ENCODE measurements at places on chromosomes 16 and 17.
A peak's percentile ranks its signal among the peaks of the same experiment; 100 is the strongest.

- DNase-seq, result no peak
Measured at GRCh38 chr16:15847611-15848175, 9.1 kb downstream of the MYH11 start.

GRCh38 chr17:49910094-49910857 lies 58.7 kb upstream of the DLX4 start:
- no peak for DNase-seq

DNA sequence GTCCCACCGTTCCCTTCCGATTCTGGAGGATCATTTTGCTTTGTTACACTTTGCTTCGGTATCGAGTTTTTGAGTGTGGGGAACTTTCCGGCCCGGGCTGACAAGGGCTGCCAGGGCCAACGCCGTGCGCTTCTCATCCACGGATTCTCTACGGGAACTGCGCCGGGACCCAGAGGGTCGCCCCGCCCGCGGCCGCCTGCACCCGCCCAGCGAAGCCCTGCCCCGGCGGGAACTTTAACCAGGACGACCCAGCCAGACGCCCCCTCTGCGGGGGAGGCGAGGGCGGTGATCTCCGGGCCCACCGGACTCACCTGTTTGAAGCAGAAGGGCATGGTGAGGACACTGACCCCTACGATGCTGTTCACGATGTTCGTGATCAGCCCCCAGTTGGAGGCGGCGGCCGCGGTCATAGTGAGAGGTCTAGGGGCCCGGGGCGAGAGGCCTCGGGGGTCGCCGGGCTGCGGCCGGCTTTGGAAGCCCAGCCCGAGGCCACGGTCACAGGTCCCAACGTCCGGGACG lies 536 bp downstream of the SLC38A10 start:
- DNase-seq, result no peak

- no peak for DNase-seq
Measured at GRCh38 chr17:12900474-12900873, 111.2 kb downstream of the ARHGAP44 start.

DNA sequence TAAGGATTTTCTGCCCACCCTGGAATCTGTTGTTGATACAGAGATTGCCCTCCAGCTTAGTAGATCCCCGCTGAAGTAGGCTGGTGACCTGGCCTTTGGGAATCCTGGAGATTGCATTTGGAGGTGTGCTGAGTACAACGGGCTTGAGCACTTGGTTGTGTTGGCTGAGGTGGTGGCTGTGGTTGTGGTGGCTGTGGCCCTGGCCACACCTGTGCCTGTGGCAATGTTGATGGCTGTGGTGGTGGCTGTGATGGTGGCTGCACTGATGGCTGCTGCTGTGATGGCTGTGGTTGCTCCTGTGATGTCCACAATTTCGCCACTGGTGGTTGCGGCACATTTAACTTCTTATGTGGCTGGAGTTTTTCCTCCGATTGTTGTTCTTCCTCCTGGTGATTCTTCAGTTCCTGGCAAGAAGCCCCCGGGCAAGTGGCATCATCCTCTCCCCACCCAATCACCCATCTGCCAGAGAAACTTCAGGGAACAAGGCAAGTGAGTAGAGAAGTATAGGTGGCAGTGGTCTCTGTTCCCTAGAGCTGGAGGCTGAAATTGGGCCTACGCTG lies 4.2 kb downstream of the CCDC200 start:
- no peak for DNase-seq

DNA sequence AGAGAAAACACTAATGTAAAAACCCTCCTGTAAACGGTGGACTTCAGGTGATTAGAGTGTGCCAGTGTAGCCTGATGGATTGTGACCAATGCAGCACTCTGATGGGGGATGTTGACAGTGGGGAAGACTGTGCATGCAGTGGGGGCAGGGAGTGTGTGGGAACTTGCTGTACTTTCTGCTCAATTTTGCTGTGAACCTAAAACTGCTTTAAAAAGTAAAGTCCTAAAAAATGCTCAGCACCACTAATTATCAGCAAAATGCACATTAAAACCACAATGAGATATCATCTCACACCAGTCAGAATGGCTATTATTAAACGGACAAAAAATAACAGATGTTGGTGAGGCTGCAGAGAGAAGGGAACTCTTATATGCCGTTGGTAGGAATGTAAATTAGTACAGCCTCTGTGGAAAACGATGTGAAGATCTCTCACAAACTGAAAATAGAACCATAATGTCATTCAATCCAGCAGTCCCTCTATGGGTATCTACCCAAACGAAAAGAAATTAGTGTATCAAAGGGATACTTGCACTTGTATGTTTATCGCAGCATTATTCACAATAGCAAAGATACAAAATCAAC lies 9.7 kb upstream of the ULK2 start:
- no peak for DNase-seq

DNA sequence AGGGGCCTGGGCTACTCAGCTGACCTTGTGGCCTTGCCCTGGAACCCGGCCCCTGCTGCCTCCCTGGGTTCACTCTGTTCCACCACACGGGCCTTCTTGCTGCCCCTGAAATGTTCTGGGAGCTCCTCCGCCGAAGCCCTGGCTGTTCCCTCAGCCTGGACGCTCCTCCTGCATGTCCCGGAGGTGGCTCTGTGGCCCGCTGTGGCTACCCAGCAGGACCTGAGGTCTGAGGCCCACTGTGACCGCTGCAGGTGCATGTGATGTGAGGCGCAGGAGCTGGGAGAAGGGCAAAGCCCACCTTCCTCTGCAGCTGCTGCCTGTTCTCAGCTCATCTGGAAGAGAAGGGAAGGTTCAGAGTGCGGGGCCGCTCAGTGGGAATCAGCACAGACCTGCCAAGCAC lies 38.9 kb upstream of the ACSF3 start:
- DNase-seq, result no peak

DNA sequence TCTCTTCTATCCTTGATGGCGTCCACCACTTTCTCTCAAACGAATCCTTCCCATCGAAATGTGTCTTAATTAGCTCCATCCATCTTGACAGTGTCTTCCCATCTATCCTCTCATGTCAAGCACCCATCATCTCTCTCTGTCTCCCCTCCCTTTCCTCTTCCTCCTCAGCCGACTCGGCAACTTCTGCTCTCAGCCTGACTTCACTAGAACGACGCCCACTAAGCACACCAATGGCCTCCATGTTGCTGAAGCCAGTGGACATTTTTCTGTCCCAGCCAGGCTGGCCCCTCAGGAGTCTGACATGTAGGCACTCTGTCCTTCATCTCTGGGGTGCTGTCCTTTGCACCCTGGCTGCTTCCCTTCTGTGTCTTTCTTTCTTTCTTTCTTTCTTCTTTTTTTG lies 2.5 kb upstream of the SPATA20 start:
- no peak for DNase-seq

- no peak for DNase-seq
Measured at GRCh38 chr16:27645396-27645795, 95.5 kb downstream of the KATNIP start.

DNA sequence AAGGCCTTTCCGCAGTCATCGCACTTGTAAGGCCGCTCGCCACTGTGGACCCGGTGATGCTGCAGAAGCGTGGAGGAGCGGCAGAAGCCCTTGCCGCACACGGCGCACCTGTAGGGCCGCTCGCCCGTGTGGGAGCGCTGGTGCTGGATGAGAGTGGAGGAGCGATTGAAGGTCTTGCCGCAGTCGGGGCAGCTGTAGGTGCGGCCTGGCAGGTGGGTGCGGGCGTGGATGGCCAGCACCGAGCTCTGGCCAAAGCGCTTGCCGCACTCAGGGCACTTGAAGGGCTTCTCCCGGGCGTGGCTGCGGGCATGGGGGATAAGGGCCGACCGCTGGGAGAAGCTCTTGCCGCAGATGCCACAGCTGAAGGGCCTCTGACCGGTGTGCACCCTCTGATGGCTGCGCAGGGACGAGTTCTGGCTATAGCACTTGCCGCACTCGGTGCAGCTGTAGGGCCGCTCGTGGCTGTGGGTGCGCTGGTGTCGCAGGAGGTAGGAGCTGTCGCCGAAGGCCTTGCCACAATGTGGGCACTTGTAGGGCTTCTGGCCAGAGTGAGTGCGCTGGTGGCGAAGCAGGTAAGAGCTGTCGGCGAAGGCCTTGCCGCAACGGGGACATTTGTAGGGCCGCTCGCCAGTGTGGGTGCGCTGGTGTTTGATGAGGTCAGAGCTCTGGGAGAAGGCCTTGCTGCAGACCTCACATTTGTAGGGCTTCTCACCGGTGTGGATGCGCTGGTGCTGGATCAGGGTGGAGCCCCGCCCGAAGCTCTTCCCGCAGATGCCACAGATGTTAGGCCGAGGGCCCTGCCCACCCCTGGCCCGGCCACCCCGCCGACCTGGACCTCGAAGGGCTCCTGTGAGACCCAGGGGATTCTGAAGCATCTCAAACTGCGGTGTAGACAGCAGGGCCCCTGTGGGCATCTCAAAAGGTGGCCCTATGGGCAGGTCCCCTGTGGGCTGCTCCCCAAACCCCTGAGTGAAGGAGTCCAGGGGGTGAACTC lies 1.5 kb downstream of the ZNF768 start:
- DNase-seq, result no peak

GRCh38 chr17:50425682-50426471 lies at the start of gene ACSF2:
ACSF2 (plus strand) TSS chr17:50426218; CDS start chr17:50426262, 44 bp downstream.
- DNase-seq, result peak; percentile 25

DNA sequence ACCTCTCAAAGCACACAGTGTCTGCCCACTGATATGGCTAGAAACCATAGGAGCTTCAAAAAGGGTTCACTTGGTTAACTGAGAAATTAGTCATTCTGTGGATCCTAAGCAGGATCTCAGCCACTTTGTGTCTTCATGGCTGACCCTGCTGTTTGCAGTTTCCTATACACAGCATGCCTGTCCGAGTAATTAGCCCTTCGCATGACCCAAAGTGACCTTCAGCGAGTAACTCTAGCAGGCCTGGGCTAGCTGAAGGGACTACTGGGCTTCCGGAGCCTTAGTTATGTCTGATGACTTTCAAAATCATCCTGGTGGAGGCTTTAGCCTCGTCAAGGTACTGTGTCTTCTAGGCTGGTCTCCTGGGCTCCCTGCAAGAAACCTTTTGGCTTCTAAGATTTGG lies 28.9 kb upstream of the FBXW10B start:
- DNase-seq, result no peak

GRCh38 chr16:68076560-68076959 lies 8.6 kb upstream of the NFATC3 start:
- no peak for DNase-seq

DNA sequence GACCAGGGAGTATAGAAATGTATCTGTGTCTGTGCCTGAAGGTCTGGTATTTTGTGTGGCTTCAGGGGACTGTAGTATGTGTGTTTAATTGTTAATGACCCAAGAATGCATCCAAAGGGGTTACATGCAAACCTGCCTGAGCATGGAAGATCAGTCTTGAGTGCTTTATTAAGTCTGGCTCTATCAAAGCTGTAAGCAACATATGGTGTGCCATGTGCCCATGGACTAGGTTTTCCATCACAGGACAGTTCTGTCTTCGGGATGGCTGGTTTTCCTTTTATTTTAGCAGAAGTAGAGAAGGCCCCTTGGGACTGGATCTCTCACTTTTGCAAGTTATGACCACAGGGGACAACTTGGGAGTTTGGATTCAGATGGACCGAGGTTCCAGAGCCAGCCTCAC lies 18.2 kb downstream of the RBFOX1 start:
- no peak for DNase-seq

DNA sequence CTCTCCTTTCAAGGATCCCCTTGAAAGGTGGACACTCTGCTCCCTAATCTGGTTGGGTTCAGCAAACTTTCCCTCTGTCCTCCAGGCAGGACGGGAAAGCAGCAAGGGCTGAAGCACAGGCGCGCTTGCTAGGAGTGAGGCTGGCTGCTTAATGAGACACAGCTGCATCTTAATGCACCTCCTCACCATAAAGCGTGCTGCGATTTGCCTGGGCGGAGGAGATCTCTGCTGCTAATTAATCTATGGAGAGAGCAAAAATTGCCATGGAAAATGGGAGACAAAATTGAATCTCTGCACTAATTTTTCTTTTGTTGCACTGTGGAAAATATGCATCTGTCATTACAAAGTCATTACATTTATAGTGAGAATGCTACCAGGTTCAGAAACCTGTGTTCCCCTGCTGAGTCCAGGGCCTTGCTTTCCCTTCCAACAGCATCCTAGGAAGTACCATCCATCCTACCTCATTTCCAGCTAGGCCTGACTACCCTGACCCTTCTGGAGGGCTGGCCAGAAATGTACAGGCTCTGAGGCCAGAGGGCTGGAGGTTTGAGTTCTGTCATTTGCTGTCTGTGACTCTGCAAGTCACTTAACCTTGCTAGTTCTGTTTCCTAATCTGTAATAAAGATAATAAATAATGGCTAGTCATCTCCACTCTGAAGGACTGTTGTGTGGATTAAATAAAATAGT lies 43.5 kb upstream of the BCAR1 start:
- no peak for DNase-seq

DNA sequence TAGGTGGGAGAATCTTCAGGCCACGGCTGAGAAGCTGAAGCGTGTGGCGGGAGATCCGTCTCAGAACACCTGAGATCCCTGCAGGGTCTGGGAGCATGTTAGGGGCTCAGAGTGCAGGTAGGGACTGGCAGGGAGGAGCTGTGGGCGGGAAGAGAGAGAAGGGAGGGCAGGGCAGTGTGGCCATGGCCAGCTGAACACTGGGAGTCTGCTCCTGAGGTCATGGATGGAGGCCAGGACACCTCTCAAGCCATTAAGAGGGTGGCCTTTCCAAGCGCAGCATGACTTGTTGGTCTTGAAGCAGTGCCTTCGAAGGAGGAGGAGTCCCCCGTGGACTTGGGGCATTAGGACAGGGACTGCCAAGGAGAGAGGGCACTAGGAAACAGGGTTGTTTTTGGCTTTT lies 23.7 kb downstream of the NAA60 start:
- no peak for DNase-seq

DNA sequence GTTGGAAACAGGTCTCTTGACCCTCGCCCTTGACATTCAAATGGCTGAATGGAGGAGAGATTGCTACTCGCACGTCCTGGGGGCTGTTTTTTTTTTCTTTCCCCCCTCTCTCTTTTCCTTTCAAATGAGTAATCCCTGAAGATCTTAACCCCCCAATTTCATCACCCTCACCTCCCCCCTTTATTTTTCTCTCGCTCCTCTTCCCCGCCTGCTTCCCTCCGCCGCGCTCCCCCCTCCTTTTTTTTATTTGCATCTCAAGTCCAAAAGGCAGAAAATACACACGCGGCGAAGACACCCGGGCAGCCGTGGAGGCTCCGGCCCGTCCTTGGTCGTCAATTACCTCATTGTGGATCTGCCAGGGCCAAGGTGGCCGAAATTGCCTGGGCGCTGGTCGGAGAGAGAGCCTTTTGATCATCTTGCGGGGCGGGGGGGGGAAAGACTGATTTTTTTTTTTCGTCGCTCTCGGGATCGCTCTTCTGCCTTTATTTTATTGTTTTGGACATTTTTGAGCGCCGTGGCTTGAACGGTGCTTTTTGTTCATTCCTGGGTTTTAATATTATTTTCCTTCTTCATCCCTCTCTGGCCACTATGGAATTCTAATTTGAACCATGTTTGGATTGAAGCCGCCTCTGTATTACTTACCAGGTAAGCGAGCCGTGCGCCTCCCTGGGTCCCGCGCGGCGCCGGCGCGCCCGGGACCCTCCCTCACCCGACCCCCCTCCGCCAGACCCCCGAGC lies 57.2 kb upstream of the GSE1 start:
- no peak for DNase-seq

GRCh38 chr17:32484041-32484461 lies 2.7 kb upstream of the CDK5R1 start:
- DNase-seq, result no peak

Measured in DMS 273 treated with DMSO at 0.1 percent for 48 hours (cell line).